H9 (cell line): ENCODE measurements at places on chromosomes 4 and X.

- H3K27me3 ChIP-seq = peaks cover 45% of the 10 kb centered on the region; the same call in 1 of the 2 replicates
- no peaks in the 10 kb centered on the region for H3K4me1 ChIP-seq
- peak; percentile 59 for DNase-seq
- no peaks in the 10 kb centered on the region for H3K36me3 ChIP-seq
- H3K27ac ChIP-seq = no peak overlapping the region
Measured at GRCh38 chr4:1172971-1173757, 781 bp upstream of the SPON2 start.

GRCh38 chrX:130869239-130869638, 33.8 kb downstream of the ENOX2 start:
- H3K27me3 ChIP-seq = no peaks in the 10 kb centered on the region
- no peaks in the 10 kb centered on the region for H3K36me3 ChIP-seq
- H3K4me1 ChIP-seq = no peaks in the 10 kb centered on the region
- no peak for DNase-seq
- H3K27ac ChIP-seq = no peak overlapping the region

DNA sequence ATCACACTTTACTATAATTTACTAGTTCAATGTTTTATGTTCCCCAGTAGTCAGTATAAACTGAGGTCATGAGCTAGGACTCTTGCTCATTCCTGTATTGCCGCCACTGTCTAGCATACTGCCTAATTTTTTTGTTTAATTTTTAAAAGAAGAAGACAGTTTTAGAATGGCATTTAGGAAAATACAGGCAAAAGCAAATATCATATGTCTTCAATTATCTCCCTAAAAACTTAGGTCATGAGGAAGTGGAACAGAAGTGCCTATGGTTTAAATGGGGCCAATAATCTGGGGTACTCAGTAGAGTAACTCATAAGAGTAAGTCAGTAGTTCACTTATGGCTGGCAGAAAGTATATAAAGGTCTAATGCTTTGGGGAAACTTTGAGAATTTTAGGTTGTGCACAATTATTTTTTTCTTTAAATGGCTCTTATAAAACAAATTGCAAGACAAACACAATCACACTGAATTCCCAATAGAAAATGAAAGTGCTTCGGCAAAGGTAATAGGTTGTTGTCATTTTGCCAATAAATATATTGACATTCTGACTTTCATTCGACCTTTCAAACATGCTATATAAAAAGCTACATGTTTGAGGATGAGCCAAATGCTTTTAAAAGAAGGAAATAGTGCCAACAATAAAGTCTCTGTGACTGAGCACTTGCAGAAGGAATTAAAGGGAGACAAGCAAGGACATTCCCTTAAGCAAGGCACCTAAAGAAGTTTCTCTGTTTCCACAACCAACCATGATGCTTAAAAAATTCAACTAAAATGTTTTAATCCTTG, 390.1 kb downstream of the PDGFC start:
- no peaks in the 10 kb centered on the region for H3K4me1 ChIP-seq
- no peaks in the 10 kb centered on the region for H3K36me3 ChIP-seq
- no peak overlapping the region for H3K4me3 ChIP-seq
- no peak overlapping the region for H3K27ac ChIP-seq

GRCh38 chr4:37463033-37463856, 218.7 kb downstream of the NWD2 start:
- no peak overlapping the region for H3K27ac ChIP-seq
- no peak overlapping the region for H3K4me3 ChIP-seq
- no peaks in the 10 kb centered on the region for H3K36me3 ChIP-seq
- H3K4me1 ChIP-seq = no peaks in the 10 kb centered on the region
- DNase-seq = peak; percentile 35
- no peaks in the 10 kb centered on the region for H3K27me3 ChIP-seq
